Mesenteric fat pad (tissue), 1 donor: ENCODE measurements at places on chromosomes 13 and 19. TPM values are rescaled to one million over a fixed set of nuclear protein-coding genes. Genes with fewer than 3 reads are reported as not detected.

DNA sequence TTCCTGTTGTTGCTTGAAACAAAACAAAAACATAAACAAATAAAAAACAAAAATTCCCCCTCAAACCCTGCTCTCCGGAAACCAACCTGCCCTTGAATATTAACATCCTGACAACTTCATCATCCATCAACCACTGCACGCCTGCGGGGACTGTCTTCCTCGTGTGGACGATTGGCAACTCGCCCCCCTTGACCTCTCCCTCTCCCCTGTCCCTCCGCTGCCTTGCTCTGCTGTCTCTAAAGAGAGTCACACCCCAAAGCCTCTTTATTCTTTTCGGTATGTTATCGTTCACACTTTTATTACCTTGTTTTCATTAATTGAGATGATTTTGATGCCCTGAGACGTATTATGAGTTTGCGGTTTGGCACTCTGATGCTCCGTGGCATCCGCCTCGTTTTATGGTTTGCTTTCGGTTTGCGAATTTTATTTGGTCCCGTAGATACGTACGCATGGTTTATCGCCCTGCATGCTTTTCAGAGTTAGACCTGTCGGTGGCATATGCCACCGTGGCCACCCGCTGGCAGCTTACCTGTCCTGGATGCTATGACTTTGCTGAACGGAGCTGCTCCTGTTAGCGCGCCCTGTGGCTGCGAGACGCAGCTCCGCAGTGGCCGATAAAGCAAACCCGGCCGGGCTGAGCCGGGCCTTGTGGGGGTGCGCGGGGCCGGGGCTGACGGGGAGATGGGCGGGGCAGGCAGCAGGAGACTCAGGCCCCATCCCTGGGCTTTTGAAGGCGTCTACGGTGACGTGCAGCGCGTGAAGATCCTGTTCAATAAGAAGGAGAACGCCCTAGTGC lies 10.6 kb downstream of the PTBP1 start:
- no peak for DNase-seq

DNA sequence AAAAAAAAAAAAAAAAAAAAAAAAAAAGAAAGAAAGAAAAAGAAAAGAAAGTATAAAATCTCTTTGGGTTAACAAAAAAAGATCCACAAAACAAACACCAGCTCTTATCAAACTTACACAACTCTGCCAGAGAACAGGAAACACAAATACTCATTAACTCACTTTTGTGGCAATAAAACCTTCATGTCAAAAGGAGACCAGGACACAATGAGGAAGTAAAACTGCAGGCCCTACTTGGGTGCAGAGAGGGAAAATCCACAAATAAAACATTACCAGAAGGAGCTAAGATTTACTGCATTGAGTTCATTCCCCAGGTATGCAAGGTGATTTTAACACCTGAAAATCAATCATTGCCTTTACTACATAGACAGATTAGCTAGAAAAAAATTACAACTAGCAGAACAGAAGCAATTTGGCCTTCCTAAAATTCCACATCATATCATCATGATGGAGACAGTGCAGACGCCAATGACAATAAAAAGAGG lies 9.6 kb upstream of the CEACAM5 start:
- DNase-seq: no peak

DNA sequence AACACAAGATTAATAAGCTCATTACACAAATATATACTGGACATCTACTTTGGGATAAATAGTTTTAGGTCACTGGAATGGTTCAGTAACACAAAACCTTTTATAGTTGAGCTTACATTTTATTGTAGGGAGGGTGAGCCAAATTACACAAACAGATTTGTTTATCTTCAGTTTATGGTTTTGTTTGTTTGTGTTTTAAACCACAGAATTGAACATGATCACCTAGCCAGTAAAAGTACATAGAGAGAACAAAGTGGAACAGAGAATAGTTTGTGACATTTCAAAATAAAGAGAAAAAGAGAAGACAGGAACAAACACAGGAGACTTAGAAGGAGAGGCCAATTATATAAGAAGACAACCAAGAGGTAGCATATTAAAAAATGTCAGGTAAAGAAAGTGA lies 1930.2 kb upstream of the PCDH20 start:
- no peak for DNase-seq

- DNase-seq: no peak
Measured at GRCh38 chr13:93655154-93655553, 428.5 kb downstream of the GPC6 start.

DNA sequence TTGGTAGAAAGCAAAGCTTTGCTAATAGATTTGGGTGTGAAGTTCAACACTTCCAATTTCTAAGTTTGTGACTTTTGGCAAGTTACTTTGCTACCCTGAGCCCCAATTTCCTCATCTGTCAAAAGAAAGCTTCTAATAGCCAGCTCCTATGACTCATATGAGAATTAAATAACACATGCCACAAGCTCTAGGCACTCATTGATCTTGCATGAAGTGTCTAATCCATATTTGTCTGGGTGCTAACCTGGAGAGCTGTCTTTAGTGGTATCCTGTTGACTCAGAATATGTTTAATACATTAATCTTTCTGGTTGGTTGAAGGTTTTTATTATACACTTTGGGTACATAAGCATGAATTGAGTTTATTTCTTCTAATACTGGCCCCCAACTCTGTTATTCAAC lies 188.8 kb downstream of the POSTN start:
- no peak for DNase-seq

DNA sequence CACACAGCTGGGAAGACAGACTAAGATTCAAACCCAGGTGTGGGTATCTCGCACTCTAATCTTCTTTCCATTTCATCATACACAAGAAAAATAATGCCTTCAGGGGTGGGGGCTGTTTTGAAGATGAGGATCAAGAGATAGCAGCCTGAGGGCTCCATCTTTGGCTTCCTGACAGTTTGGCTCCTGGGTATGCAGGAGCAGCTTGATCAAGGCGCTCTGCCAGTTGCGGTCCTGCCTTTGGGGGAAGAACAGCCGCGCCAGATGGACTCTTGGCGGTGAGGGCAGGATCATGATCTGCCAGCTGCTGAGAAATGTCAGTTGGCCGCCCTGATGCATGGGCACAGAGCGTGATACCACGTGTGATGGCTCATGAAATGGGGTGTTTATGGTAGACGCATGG lies 119.1 kb downstream of the IER2 start:
- DNase-seq: no peak

GRCh38 chr13:66618702-66619101 lies 611.4 kb downstream of the PCDH9 start:
- DNase-seq: no peak

DNA sequence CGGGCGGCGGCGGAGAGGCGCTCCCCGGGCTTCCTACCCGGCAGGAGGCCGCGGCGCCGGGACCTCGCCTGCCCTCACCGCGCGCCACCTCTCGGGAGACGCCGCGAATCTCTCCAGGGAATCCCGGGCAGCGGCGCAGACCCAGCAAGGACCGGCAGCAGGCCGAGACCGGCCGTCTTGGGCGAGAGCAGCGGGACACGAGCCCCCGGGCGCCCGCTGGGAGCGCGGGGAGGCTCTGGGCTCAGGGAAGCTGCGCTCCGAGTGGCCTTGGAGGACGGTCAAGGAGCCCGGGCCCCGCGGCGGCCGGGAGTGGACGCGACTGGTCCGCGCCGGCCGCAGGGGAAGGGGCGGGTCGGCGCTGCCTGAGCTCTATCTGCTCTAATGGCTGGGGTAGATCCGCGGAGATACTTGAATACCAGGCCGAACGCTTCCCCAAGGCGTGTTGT lies 14.7 kb downstream of the CDX2 start:
- no peak for DNase-seq

DNA sequence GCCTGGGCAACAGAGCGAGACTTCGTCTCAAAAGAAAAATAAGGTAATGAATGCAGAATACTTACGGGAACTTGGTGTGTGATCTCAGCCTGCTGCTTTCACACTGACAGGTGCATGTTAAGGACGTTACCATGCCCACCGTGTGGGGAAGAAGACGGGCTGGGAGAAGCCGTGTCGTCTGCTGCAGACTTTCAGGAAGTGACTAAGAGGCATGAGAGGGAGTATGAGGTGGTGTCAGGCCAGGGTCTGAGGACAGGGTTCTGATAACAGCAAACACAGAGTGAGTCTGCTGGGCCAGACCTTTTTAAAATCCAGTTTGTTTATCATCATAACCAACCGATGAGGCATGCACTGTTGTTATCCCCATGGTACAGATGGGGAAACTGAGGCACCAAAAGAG lies 13.6 kb upstream of the GALP start:
- DNase-seq: no peak

DNA sequence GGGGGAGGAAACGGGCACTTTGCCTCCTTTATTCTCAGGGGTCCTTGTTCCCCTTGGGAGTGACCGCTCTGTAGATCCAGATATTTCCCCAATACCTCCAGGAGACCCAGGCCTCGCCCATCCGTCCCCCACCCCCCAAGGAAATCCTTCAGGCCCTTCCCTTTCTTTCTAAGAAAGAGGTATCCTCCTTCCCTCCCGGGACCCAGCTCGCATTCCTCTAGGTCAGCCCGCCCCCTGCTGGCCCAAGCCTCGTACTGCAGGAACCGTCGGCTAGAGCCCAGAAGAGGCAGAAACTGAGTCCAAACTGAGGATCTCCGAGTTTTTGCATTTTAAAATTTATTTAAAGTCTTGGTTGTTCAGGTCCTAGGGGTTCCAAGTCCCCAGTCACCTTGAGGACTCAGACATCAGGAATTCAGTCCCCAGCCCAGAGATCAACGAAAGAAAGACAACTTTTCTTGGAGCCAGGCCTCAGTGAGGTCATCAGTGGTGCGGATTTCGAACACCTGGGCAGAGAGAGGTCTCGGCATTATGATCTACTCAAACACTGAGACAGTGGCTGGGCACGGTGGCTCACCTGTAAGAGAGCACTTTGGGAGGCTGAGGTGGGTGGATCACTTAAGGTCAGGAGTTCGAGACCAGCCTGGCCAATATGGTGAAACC lies 7.5 kb upstream of the LRFN1 start:
- DNase-seq: peak; percentile 95

DNA sequence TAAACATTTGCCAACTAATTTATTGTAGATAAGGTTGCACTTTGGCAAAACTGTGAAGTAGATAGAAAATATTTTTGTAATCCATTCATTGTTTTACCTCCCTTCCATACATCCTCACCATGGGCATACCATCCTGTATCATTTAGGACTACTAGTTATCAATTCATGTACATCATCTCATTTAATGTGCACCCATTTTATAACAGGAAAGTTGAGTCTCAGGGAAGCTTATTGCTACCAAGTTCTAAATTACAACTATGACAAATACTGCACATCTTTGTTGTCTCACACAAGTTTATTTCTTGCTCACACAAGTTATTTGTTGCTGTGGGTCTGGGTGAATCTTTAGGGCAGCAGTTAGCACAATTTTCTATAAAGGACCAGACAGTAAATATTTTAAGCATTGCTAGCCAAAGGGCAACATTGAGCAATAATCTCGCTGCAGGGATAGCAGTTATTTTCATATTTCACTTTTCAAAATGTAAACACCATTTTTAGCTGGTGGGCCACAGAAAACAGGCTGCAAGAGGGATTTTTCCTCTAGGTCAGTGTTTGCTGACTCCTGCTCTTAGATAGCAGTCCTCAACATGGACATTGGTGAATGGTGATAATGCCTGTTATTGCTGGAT lies 276.5 kb downstream of the GPC6 start:
- no peak for DNase-seq

GRCh38 chr13:66840621-66841020 lies 389.5 kb downstream of the PCDH9 start:
- no peak for DNase-seq

DNA sequence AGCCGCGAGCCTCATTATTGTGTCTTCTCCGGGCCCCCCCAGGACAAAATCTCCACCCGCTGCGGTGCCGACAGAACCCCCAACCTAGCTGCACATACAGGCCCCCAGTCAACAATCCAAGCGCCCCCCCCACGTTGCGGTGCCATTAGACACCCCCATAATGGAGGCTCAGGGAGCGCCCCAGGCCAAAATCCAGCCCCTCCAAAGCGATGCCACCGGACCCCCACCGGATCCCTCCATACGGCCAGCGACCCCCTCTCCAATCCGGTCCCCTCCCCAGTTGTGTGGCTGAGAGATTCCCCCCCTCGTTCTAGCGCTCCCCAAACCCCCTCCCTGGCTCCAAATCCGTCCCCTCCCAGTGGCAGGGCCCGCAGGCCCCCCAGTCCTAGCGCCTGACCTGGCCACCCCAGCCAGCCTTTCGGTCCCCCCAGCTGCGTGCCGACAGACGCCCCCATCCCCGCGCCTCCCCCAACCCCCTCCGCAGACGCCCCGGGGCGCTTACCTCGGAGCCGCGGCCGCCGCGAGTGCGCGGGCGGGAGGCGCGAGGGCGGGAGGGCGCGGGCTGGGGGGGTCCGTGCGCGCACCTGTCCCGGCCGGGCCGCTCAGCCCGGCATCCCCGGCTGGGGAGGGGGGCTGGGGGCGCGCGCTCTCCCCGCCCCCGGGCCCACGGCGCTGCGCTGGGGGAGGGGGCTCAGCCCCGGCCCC lies 21.6 kb upstream of the SEMA6B start:
- no peak for DNase-seq

GRCh38 chr13:33119022-33119781 lies 103.0 kb downstream of the KL start:
- no peak for DNase-seq

GRCh38 chr19:46536391-46536790 lies 40.7 kb upstream of the PNMA8B start:
- DNase-seq: peak; percentile 45

DNA sequence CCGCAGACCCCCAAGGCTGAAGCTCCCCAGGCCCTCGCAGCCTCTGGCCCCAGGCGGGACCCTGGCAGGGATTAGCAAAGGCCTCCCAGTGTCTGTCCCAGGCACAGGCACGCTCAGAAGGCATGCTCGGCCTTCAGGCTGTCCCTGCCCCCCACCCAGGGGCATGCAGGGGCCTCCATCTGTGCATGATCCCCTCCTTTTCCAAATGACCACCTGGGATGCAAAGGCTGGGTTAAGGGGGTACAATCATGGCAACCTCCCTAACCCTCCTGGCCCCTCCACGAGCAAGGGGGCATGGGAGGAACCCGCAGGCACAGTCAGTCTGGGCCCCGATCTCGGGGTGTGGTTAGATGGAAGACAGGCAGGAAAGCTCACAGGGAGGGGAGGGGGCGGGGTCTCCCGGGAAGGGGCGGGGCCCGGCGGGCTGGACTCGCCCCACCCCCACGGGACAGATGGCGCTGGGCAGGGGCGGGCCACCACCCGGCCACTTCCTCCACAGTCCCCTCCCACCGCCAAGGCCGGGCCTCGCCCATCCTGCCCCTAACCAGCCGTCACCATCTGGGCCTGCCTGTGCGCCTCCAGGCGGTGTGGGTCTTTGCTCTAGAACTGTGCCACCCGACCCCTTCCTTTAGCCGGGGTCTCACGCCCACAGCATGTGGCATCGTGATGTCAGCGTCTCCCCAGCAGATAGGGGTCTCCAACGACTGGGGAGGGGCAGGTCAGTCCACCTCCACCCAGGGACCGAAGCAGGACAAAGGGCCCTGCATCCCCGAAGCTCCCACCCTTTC lies 7.0 kb upstream of the REXO1 start:
- DNase-seq: peak; percentile 97

- no peak for DNase-seq
Measured at GRCh38 chr19:44799627-44800346, 9.1 kb upstream of the BCAM start.

- no peak for DNase-seq
Measured at GRCh38 chr19:55493645-55494171, 5.5 kb downstream of the SSC5D start.

TMEM255B gene
- 22.7 TPM for total RNA-seq

POLR1G gene
- 6.7 TPM for total RNA-seq

DIRAS1 gene
- 1.1 TPM for total RNA-seq

FGF21 gene
- not detected for total RNA-seq

TTYH1 gene
- not detected for total RNA-seq

LTBP4 gene
- total RNA-seq: 217 TPM

KLK1 gene
- total RNA-seq: 1.1 TPM

CABP5 gene
- total RNA-seq: not detected

MAU2 gene
- total RNA-seq: 45.4 TPM

C5AR2 gene
- total RNA-seq: 13.9 TPM

PALM3 gene
- not detected for total RNA-seq

ADAMTSL5 gene
- total RNA-seq: 1.8 TPM

ZNF57 gene
- total RNA-seq: 1.6 TPM

KLK14 gene
- not detected for total RNA-seq
